T-helper 1 cell (primary cell): ENCODE measurements at places on chromosomes 16 and 17.

DNA sequence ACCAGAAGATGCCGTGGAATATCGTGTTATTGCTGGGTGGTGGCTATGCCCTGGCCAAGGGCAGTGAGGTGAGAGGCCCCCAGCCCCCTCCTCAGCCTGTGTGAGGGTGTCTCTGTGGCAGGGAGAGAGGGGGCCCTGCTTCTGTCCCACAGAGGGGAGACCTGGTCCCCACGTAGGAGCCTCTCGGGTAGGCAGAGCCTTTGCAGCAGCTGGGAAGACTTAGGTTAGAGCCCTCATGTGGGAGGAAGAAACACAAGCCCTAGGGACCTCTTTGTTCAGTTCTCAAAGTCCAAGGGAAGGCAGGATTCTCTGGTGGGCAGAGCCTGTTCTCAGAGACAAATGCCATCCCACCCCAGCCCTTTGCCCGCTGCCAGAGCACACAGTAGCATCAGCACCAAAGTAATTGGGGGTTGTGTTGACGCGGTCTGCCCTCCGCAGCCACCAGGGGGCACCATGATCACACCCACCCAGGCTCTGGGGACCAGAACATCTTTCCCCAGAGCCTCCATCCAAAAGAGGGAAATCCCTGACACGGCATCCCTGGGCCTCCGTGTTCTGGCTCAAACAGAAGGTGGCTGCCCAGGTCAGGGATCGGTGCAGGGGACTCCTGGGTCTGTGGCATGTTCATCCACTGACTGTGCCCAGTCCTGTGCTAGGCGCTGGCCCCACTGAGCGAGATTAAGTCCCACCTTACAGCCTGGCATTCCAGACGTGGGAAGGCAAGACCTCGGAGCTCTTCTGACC is 11.5 kb upstream of the FOXN1 start:
- DNase-seq: peak; percentile 66

- no peak for DNase-seq
These were observed 1425.1 kb upstream of the CDH8 start for GRCh38 chr16:63461248-63461841.

GRCh38 chr17:66466840-66467367 is 164.5 kb downstream of the PRKCA start:
- no peak for DNase-seq

- DNase-seq: no peak
These were observed 1735.3 kb downstream of the TP53TG3F start for GRCh38 chr16:35194681-35195080.

DNA sequence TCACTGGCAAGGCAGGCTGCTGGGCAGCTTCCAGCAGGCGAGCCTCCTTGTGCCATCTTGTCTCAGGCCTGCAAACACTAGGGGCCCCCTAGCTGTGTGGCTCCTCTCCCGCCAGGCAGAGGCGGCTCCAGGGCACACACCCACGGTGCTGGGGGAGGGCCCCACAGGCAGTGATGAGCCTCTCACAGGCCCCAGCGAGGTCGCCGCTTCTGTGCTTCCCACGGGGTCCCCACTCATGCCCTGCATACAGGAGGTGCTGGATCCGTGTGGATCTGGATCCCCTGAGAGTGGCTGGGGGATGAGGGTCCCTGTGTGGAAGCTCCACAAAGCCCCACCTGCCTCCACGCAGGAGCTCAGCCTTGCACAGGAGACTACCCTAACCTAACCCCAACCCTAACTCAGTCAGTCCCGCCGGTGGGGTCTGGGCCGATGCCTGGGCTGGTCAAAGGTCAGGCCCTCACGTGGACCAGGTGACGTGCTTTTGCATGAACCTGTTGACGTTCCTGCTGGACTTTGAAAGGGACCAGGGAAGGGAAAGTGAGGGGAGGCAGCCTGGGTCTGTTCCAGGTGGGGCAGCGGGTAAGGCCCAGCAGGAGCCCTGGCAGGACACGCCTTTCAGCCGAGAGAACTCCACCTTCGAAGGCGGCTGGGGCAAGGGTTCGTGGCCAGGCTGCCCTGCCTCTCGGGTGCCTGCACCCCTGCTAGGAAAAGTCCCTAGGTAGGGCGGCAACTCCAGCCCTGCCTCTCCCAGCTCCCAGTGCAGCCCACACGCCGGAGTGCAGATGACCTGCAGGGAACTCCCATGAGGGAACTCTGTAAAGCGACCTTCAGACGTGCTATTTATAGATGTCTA is 5.2 kb downstream of the SECTM1 start:
- DNase-seq: no peak

DNA sequence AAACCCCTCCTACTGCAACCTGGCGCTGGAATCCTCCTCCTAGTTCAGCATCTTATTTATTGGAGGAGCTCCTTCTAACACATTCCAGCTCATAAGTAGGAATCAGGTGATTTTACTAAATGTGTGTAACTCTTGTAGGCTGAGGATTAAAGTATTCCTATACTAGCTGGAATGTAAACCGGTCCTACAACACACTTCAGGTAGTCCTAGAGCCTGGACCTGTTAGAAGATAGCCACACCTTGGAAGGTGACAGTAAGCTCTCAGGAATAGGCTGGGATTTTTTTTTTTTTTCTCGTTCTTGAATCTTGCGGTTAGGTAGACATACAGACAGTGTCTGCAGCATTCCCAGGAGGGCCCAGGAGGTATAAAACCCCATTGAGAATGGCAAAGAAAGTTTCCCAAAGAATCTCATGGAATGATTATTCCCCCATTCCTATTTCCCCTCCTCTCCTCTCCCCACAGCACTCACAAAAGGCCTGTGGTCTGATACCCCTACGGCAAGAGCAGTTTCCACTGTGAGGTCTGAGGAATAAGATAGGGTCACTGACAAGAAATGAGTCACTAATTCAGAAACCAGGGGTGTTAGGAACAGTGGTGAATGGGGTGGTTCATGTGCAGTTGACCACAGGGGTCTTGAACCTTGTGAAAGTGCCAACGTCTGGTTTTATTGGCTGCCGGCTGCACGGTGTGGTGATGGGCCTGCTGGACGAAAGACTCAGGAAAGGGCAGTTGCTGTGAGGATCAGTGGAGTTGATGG is 267.1 kb downstream of the UTP18 start:
- no peak for DNase-seq

DNA sequence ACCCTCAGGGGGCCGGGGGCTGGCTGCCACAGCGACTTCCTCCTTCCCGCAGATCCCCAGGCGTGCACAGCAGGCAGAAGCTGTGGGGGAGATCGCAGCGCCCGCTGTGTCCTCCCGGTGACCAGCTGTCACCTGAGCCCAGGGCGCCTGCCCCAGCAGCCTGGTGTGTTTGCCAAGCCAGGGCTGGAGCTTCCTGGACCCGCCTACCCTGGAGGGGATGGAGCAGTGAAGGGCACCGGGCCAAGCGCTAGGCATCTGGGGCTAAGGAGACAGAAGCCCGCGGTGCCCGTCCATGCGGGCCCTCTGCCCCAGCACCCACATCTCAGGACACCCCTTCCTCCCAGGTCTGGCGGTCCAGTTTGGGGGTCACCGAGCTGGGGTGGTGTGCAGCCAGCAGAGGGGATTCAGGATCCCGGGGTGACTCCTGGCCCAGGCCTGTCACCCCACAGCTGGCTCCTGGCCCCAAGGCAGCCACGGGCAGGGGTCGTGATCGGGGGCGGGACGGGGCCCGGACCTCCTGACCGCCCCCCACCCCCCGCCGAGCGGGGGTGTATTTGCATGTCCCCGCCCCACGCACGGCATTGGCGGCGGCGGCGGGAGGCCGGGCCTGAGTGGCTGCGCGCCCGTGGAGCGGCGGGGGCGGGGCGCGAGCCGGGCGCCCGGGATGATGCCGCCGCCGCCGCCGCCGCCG is at the start of gene RAB26:
TSS of gene RAB26 (plus strand) at position 645 of the 691 bp plus-strand sequence. CDS start 159 bp downstream, outside the sequence.
- peak; percentile 48 for DNase-seq
